ENCODE measurements at places on chromosomes 12 and 14.

GRCh38 chr14:90696720-90697119, 119.5 kb downstream of the TTC7B start:
- DNase-seq, result peak; percentile 89

- no peak for DNase-seq
These were observed 75.1 kb downstream of the IRF2BPL start for GRCh38 chr14:76953311-76953945.

GRCh38 chr14:68977180-68977717, 1.9 kb downstream of the ACTN1 start:
- DNase-seq, result no peak

DNA sequence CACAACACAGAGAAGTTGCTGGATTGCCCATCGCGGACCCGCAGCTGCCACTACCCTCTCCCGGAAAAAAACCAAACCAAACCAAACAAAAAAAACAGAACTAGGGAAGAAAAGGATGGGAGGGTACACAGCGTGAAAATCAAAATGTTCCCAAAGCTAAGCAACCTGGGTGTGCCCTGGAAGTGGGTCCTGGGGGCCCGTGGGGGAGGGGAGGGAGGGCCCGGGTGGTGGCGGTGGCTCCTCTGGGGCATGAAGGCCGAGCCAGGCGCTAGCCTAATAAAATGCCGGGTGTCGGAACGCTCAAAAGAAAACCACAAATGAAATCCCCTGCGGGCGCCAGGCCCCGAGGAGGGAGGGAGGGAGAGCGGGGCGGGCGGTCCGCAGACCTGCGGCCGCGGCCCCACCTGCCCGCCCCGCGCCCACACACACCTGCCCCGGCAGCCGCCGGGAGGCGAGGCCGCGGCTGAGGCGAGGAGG, 787 bp downstream of the HECTD4 start:
- no peak for DNase-seq

DNA sequence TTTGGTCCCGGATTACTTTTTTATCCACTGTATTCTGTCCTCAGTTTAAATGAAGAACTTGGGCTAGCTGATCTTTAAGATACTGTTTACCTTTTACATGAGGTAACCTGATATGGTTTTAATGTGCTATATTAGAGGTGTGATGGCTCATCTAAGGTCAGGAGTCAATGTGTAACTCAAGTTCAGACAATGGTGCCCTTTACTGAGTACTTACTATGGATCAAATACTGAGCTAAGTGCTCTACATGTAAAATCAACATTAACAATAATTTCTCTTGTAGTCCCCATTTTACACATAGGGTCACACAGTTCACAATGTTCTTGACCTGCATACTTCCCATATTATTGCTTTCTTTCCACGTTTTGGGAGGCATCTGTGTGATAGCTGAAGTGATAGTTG, 79.2 kb downstream of the CEP83 start:
- DNase-seq, result no peak

DNA sequence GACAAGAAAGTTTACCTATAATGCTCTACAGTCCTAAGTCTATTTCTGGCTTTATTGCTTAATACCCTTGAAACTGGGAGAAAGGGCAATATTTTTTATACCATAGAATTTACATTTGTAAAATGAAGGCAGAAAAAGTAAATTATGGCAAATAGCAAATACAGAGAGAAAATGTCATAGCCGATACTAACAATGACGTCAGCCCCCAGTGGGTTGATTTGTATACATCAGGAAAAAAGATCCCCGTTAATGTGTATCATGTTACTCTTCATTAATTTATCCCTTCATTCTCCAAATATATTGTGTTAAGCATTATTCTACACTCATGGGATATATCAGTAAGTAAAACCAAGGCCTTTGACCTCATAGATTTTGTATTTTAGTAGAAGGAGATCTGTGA, 445.1 kb upstream of the SYT1 start:
- DNase-seq, result no peak

DNA sequence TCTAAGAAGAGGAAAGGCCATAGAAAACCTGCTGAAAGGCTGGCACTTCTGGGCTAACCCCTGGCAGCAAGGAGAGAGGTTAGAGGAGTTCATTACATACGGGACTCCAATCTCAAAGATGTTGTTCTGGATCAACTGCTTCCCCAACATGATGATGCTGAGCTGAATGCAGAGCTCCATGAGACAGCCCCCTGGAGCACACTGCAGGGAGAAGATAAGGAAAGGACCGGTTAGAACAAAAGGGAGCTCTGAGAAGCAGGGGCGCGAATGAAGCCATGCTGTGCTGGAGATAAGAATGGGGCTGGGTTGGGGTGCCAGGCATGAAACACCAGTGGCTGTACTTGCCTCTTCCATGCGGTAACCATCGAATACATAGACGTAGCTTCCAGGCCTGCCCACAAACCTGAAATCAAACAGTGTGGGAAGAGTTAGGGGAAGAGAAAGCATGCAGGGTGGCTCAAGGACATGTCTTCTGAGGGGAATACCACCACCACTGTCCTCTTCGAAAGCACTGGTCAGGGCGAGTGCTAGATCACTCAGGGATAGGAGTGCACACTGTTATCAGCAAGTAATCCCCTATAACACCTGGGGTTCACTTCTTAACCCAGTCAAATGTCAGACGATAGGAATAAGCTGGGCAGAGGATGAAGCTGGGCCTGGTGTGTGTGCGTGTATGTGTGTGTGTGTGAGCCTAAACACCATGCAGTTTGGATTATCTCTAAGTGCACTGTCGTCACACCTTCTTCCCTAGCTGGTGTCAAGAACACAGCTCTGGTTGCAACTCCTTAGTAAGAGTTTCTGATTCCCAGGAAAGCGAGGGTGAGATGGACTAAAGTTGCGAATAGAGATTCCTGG, 180.9 kb downstream of the NTF3 start:
- no peak for DNase-seq

DNA sequence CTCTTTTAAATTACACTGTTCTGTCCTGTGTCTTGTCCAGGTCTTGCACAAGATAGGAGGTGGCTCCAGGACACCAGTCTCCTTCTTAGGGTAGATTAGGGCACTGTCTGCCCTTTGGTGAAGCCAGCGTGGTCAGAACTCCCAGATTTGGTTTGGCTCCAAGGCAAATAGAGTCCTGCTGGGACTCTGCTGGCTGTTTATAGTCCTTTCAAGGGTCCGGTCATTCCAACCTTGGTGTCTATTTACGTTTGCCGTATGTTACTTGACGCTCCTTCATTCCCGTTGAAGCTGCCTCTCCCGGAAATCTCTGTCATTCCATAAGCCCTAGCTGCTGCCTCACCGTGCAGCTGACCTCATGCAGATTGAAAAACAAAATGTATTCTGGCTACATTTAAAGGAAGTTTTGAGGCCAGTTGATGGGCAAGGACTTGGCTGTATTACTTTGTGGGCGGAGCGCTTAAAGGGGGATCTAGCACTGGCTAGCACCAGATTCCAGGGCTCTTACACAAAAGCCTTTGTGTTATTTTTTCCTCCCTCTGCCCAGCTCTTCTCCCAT, 180.6 kb downstream of the AKAP6 start:
- no peak for DNase-seq

GRCh38 chr12:30700216-30700900, 4.7 kb upstream of the IPO8 start:
- peak; percentile 16 for DNase-seq

GRCh38 chr14:56351861-56352260, 227.7 kb upstream of the TMEM260 start:
- no peak for DNase-seq

GRCh38 chr12:28993720-28994119, 155.4 kb upstream of the FAR2 start:
- DNase-seq, result no peak
